ENCODE measurements at places on chromosomes 16 and 17. TPM values are rescaled to one million over a fixed set of nuclear protein-coding genes. Genes with fewer than 3 reads are reported as not detected.

SNX20 gene
- total RNA-seq, result 2.2 TPM

KRT25 gene
- total RNA-seq, result not detected

TBC1D3H gene
- total RNA-seq, result not detected

ZNF19 gene
- total RNA-seq, result 7.9 TPM

CDK5RAP3 gene
- total RNA-seq, result 156 TPM

MYOCD gene
- total RNA-seq, result 4.9 TPM

ZMYND15 gene
- total RNA-seq, result 0.99 TPM

TP53TG3B gene
- total RNA-seq, result not detected

ACTG1 gene
- total RNA-seq, result 5,181 TPM

BCL6B gene
- total RNA-seq, result 20.3 TPM

ORMDL3 gene
- 70.4 TPM for total RNA-seq

CDH8 gene
- 20.0 TPM for total RNA-seq

MYO19 gene
- 66.2 TPM for total RNA-seq

CCL16 gene
- not detected for total RNA-seq

UNC45B gene
- 32.2 TPM for total RNA-seq

PTGES3L gene
- total RNA-seq, result 5.8 TPM

ADAT1 gene
- 55.4 TPM for total RNA-seq

MRPS34 gene
- total RNA-seq, result 63.4 TPM

B4GALNT2 gene
- 1.5 TPM for total RNA-seq

FBXO39 gene
- not detected for total RNA-seq

CDC27 gene
- total RNA-seq, result 47.4 TPM

Data from metanephros (tissue), 2 donors.